ENCODE measurements at places on chromosomes 12 and 14. TPM values are rescaled to one million over a fixed set of nuclear protein-coding genes. Genes with fewer than 3 reads are reported as not detected.

DNA sequence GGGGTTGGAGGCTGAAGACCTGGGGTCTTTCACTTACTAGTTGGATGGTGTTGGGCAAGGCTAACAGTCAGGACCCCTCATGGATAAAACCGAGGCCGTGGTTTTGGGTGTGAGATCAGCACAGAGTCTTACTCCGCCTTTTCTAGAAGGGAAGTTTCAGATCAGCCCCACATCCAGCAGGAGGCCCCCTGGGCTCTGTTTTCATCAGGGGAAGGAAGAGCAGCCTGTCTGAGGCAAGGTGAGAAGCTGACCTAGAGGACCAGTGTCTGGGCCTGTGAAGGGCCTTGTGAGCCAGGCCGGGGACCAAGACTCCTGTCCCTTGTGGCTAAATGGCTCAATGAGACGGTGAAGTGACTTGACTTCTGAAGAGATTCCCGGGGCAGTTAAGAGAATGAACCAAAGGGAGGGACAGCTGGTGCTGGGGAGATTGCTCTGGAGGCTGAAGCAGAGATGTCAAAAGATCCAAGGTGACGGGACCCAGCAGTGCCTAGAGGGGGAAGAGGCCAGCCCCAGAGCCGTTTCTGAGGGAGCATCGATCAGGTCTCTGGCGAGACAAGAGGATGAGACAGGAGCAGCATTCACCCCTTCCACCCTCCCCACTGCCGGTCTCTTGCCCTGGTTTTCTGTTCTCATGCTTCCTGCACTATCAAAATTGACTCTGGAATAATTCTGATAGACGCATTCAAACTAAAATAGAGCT, 40.1 kb upstream of the TSPAN9 start:
- no peak for DNase-seq

- DNase-seq: no peak
These were observed 199.1 kb upstream of the CNOT2 start for GRCh38 chr12:70044167-70044566.

DNA sequence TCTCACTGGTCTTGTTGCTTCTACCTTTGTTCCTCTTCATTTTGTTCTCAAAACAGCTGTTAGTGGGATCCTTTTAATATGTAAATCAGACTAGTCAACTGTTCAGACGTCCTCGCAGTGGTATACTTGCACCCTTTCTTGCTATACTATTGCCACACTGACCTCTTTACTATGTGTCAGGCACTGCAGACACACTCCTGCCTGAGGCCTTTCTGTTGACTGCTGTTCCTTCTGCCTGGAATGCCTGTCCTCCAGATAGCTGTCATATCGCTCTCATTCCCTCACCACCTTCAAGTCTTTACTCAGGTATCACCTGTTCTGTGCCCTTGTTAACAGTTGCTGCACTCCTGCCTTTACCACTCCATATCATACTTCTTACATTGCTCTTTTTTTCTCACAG, 90.0 kb upstream of the TMEM263 start:
- DNase-seq: no peak

- no peak for DNase-seq
These were observed 32.9 kb upstream of the CHST11 start for GRCh38 chr12:104423809-104424208.

GRCh38 chr12:49946086-49946485, 4.5 kb upstream of the AQP2 start:
- DNase-seq: no peak

DNA sequence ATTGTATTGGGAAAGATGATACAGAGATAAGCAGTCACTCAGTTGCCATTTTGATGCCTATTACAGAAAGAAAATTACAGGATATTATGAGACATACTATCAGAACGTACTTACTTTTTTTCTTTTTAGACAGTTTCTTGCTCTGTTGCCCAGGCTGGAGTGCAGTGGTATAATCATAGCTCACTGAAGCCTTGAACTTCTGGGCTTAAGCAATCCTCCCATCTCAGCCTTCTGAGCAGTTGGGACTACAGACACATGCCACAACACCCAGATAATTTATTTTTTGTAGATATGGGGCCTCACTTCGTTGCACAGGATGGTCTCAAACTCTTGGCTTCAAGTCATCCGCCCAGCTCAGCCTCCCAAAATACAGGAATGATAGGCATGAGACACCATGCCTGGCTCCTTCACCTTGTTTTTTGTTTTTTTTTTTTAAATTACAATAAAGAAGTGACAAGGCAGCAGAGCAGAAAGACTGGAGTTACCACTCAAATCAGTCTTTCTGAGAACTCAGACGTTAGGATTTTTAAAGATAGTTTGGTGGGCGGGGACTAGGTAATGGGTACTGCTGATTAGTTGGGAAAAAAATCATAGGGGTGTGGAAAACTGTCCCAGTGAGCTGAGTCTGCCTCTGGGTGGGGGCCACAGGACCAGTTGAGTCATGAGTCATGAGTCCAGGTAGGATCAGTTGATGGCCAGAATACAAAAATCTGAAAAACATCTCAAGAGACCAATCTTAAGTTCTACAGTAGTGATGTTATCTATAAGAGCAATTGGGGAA, 11.5 kb upstream of the CPM start:
- DNase-seq: peak; percentile 29

GRCh38 chr12:117226505-117226904, 36.2 kb upstream of the FBXO21 start:
- no peak for DNase-seq

GRCh38 chr12:16030744-16031143, 119.6 kb downstream of the DERA start:
- no peak for DNase-seq

DNA sequence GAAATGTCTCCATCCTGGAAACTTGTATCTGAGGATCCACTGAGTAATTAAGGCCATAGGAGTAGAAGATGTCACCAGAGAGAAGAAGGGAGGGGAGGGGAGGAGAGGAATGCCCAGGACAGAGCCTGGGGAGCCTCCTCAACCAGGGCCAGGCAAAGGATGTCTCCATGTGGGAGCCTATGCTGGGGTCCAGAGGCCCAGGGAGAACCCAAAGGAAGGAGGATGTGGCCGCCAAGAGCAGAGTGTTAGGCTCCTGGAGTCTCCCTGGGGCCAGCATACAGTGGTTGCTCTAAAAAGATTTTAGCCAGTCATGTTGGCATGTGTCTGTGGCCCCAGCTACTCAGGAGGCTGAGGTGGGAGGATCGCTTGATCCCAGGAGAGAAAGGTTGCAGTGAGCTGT, 92.6 kb downstream of the DICER1 start:
- no peak for DNase-seq

DNA sequence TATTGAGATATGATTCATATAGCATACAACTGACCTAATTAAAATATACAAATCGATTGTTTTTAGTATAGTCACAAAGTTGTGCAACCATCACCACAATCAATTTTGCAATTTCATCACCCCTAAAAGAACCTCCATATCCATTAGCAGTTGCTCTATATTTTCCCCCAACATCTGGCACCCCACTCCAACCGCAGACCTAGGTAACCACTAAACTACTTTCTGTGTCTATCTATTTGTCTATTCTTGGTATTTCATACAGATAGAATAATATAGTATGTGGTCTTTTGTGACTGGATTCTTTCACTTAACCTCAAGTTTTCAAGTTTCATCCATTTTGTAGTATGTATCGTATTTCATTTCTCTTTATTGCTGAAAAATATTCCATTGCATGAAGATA, 126.0 kb upstream of the CRY1 start:
- DNase-seq: no peak

DNA sequence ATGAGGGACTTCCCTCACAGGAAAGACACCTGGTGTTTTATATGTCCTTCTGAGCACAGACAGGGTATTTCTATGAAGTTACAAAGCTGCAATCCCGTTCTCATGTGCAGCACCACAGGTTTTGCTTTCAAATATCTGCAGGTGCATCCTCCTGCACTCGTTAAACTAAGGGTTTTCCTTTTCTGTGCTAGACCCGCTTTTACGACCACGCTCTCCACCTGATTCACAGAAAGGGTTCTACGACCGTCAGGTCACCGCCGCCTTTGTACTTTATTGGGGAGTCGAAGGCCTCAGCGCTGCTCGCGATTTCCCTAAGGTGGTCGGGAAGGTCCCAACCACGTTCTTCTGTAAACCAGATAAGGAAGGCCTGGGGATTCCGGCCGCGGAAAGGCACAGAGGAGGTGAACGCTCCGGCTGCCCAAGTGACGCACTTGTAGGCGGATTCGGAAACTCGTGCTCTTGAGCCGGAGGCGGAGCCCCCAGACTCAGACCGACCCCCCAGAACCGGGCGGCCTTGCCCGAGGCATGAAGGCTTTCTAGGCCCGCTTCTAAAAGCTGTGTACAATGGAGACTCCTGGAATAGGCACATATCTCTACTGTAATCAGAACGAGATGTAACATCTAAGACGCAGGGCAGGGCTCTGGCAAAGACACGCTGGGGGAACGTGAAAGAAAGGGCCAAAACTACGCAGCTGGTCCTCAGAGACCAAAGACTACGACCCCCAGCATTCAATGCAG, 995 bp upstream of the HSP90B1 start:
- peak; percentile 95 for DNase-seq

GRCh38 chr12:89593873-89594272, 68.0 kb upstream of the POC1B start:
- no peak for DNase-seq

GRCh38 chr14:102593061-102593824, 794 bp downstream of the RCOR1 start:
- DNase-seq: no peak

- no peak for DNase-seq
These were observed at the start of gene SP7 for GRCh38 chr12:53336181-53336681. Gene SP7 (minus strand): TSS chr12:53336354. CDS start chr12:53335646, 708 bp downstream.

DNA sequence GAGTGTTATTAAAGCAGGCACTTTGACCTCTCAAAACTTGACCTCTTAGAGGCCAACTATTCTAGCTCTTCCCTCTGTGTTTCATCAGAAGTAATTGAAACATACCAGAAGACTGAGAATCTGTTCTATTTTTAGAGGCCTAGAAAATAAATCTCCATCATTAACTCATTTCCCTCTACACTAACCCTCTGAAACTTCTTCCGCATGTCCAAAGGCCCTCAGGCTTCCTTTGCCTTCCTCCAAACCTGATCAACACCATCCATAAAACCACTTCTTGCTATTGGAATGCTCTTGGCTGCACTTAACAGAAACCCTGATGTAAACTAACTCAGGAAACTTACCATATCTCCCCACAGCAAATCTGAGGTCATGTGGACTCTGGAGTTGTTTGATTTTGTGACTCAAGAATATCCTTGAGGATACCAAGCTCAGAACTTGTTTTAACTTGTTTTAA, 196.4 kb downstream of the RPAP3 start:
- DNase-seq: no peak

DNA sequence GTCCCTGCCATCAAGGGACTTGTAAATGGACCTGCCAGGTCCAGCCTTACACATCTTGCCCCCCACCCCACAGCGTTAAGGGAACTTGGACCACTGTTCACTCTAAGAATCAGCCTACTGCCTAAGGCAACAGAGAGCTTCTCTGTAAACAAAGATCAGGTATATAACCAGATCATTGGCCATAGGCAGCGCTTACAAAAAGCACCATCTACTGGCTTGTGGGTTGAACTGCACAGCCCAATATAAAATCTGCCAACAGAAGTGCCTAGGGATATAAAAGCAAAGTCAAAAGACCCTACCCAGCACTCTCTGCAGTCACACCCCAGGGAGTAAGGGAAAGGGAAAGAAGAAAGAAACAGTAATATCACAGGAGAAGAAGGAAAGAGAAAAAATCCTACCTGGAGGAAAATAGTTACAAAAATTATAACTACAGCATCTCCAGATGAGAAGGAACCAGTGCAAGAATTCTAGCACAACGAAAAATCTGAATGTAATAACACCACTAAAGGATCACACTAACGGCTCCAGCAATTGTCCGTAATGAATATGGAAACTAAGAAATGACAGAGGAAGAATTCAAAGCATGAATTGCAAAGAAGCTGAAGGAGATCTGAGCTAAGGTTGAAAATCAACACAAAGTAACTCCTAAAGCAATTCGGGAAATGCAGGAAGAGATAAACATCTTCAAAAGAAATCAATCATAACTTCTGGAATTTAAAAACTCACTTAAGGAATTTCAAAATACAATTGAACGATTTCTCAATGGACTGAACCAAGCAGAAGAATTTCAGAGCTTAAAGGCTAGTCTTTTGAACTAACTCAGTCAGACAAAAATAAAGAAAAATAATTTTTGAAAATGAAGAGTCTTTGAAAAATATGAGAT, 95.2 kb upstream of the PCED1B start:
- no peak for DNase-seq

DNA sequence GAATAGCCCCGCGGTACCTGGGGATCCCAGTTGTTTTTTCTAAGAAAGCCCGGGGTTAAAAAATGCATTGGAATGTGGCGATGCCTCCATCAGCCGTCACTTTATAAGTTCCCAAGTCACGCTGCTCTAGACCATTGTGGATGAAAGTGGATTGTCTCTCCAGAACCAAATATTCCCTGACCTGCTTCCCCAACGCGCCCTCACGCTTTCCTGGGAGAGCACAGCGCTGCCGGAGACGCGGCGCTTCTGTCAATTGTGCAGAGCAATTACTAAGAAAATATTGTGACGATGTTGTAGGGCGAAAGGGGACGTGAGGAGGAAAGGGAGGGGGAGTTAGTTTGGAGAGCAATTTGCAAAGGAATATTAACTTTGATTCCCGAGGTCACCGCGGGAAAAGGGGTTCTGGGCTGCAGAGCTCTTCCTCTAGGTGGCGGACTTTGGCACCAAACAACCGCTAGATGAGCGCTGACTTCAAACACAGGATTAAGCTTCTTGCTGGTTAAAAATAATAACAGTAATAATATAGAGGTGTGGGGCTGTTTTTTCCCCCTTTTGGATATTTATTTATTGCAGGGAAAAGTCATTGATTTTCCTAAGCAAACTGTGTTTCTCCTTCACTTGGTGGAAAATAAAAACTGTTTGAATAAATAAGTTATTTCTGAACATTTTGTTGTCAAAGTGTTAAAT, 9.6 kb upstream of the FOXG1 start:
- DNase-seq: no peak

DNA sequence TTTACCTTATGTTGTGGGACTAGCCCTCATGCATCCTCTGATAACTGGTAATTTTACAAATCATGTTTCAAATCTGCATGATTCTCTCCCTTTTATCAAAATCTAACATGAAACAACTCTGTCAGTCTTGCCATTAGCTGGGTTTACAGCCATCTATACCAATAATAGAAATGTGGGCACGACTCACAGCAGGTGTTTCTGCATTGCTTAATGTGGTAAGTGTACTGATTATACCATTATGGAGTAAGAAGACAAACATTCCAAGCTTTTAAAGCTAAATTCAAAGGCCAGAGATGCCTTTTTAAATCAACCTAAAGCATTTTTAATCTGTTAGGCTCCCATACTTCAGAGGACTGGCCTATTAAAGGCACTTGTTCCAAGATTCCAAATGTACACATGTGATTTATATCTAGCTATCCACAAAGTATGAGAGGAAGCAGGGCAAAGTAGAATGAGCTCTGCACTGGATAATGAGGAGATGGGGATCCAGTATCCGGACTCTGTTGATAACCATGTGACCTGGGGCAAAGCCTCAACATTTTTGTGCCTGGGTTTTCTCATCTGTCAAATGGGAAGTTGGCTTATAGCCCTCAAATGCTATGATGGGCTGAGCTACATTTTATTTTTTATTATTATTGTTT, 52.3 kb upstream of the FUT8 start:
- DNase-seq: no peak

Gene VWF
- total RNA-seq: 324 TPM

Gene TOX4
- 46.9 TPM for total RNA-seq

Gene FOXN4
- total RNA-seq: not detected

Gene PTHLH
- total RNA-seq: 2.5 TPM

Gene KRT83
- not detected for total RNA-seq

Gene RAPGEF3
- 18.3 TPM for total RNA-seq

Gene PPFIA2
- 0.86 TPM for total RNA-seq

Gene AMDHD1
- total RNA-seq: 0.52 TPM

Gene SMIM41
- 8.3 TPM for total RNA-seq

Gene SDSL
- 2.9 TPM for total RNA-seq

Gene KIF26A
- total RNA-seq: 6.4 TPM

Gene GLI1
- 0.17 TPM for total RNA-seq

Gene RBM23
- 88.6 TPM for total RNA-seq

Gene OS9
- total RNA-seq: 139 TPM

Data from esophagus muscularis mucosa (tissue), 4 donors.